ENCODE measurements at places on chromosomes 16 and 17.
A peak's percentile ranks its signal among the peaks of the same experiment; 100 is the strongest.

- DNase-seq: no peak
Observed at GRCh38 chr16:70741783-70742125, 55.9 kb upstream of the MTSS2 start.

GRCh38 chr17:56142781-56143180 lies 10.5 kb upstream of the ANKFN1 start:
- no peak for DNase-seq

GRCh38 chr16:89023621-89024511 lies 46.9 kb upstream of the CBFA2T3 start:
- DNase-seq: no peak

DNA sequence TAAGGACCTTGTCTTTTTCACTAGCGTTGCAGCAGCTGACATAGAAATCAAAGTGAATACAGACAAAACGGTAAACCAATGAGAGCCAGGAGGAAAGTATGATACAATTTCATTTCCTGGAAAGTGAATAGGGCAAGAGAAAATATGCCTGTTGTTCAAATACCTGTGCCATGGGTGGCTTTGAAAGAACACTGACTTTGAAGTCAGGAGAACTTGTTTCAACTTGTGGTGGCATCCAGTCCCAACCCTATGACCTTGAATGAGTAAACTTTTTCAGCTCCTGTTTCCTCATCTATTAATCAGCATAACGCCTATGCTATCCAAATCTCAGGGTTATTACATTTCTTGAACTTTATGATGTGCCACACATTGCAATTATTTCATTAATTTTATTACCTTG lies 173.7 kb upstream of the HS3ST3A1 start:
- no peak for DNase-seq

- DNase-seq: no peak
Observed at GRCh38 chr17:7839190-7839875, 5.3 kb downstream of the KDM6B start.

GRCh38 chr16:79154086-79154485 lies 446.5 kb downstream of the MAF start:
- DNase-seq: no peak

DNA sequence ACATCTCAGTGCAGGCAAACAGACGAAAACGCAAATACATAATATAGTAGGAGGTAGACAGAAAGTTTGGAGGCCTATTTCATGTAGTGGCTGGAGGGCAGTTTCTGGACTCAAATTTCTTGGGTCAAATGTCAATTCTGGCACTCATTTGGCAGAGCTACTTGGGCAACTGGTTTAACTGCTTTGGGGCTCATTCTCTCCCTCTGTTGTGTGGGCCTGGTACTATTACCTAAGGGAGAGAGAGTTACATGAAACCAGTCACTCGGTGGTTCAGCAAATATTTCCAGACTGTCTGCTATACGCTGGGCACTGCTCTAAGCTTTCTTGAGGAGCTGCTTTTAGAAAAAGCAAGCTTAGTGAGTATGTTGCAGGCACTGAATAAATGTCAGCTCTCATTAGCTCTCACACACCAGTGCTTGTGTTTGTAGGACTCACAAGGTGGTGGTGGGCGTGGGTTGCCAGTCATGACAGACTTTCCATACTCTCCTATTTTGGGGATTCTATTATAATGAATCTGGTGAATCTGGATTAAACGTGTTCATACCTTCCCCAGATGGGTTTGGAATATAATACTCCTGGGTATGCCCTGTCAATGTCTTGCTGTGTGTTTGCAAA lies 1.8 kb upstream of the SHISA9 start:
- DNase-seq: no peak

- no peak for DNase-seq
Observed at GRCh38 chr16:69559164-69559563, 6.6 kb upstream of the NFAT5 start.

- peak; percentile 51 for DNase-seq
Observed at GRCh38 chr16:397135-397661, at the start of gene NME4. Gene NME4 (plus strand): TSS chr16:397199. CDS start chr16:397223, 24 bp downstream.

DNA sequence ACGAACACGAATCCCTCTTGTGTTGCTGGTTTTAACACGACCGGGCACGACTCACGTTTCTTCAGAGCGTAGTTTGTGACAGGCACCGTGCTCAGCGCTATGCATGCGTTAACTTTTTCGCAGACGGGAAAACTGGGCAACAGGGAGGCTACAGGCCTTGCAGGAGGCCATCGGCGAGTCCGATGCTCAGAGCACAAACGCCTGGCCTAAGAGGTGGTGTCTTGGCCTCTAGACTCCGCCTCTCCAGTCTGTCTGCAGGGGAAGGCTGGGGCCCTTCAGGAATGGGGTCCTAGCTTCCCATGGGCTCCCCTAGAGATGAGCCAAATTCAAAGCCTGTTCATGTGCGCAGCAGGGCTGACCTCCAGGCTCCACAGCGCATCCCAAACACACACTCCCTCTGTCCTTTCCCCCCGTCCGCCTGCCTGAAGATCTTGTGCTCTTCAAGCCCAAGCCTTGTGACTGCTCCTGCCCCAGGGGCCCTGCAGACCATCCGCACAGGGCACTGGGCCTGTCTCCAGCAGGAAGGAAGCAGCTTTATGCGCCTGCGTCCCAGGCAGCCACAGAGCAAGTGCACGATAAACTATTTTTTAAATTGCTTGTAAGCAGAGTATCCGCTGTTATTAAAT lies 3.1 kb downstream of the CLCN7 start:
- DNase-seq: no peak

GRCh38 chr17:74831444-74832146 lies 28.1 kb downstream of the GRIN2C start:
- no peak for DNase-seq

GRCh38 chr16:28051486-28051885 lies 12.0 kb downstream of the GSG1L start:
- no peak for DNase-seq

- peak; percentile 94 for DNase-seq
Observed at GRCh38 chr17:76546556-76547182, 6.8 kb downstream of the PRCD start.

DNA sequence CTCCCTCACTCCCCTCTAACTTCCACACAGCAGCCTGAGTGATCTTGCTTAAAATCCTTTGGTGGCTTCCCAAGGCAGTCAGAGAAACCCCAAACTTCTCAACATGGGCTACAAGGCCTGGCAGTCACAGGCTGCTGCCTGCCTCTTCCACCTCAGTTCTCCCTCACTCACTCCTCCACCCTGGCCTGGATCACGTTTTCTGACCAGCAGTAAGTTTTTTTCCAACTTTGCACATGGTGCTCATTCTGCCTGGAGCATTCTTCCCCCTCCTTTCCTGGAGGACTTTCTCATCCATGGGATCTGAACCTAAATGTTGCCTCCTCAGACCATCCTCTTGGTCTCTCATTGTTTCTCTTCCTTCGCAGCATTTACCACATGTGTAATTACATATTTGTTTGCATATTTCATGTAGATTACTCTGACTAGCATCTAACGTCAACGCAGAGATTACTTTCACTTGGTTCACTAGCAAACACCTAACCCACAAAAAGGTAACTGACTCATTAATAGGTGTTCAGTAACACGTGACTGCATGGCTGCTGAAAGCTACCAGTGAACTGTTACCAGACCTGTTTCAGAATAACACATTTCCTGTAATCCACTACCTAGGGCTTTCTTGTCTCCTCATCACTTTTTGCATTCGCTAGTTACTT lies 17.1 kb downstream of the GNA13 start:
- no peak for DNase-seq

DNA sequence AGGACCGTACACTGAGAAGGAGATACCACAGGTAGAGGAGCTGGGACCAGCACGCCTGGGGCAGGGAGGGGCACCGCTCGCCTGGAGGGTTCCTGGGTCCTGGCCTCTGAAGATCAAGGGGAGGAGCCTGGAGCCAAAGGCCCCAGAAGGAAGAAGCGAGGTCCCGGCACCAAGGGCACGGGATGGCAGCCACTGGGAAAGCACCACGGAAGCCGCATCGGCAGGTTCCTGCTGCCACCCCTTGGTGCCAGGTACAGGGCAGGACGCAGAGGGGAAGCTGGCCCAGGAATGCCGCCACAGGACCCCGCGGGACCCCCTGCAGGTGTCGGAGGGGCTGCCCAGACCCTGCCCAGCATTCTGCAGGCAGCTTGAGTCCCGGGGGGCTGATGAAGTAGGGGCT lies 42.5 kb upstream of the CBFA2T3 start:
- DNase-seq: no peak

DNA sequence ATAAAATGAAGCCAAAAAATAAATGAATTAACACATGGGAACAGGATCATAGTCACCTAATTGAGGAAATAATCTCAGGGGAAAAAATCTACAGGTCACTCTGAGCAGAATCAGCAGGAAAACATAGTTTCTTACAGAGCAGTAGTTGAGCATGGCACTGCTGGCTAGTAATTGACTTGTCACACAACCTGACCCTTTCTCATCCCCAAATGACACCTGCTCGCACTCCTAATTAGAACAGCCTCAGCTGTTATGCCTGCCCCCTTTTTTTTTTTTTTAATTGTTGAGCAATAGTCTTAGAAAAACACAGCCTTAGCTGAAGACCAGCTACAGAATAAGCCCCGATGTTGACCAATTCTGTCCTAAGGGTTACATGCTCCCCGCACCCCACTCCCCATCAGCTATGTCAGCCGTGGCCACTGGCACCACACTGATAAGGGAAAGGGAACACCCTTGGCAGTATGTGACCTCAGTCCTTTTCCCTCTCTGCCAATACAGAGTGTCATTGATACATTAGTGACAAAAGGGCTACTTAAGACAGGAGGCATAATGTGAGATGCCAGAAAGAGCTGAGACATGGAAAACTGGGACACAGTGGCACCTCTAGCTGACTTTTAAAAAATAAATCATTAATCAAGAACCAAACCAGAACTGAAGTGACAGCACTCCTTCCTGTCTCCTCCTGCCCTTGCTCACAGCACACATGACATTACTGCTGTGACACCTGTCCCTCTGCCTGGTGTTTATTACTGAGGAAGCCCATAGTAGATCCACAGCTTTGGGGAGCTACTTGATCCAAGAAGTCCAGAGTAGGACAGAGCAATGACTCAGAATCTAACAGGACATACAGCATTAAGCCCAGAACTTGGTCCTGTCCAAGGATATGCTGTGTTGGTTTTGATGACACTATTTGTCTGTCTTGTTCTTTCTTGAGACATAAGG lies 41.7 kb downstream of the WDR59 start:
- DNase-seq: no peak
